ENCODE measurements at places on chromosomes 16 and 17. TPM values are rescaled to one million over a fixed set of nuclear protein-coding genes. Genes with fewer than 3 reads are reported as not detected.
A peak's percentile ranks its signal among the peaks of the same experiment; 100 is the strongest.

DNA sequence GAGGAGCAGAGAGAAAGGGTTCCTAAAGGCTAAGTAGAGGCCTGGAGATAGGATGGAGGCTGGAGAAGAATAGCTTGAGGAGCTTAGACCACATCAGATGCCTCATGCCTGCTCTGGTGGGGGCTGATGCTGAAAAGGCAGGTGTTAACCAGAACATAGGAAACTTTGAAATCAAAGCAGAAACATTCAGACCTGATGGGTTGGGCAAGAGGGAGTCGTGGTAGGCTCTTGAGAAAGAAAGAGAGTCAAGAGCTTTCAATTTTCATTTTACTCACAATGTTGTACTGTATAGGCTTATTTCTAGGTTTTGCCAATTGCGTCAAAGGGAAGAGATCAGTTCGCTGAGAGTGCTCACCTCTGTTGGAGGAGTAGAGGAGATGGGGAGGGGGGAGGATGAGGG is 406.6 kb upstream of the SALL1 start:
- no peak for DNase-seq

DNA sequence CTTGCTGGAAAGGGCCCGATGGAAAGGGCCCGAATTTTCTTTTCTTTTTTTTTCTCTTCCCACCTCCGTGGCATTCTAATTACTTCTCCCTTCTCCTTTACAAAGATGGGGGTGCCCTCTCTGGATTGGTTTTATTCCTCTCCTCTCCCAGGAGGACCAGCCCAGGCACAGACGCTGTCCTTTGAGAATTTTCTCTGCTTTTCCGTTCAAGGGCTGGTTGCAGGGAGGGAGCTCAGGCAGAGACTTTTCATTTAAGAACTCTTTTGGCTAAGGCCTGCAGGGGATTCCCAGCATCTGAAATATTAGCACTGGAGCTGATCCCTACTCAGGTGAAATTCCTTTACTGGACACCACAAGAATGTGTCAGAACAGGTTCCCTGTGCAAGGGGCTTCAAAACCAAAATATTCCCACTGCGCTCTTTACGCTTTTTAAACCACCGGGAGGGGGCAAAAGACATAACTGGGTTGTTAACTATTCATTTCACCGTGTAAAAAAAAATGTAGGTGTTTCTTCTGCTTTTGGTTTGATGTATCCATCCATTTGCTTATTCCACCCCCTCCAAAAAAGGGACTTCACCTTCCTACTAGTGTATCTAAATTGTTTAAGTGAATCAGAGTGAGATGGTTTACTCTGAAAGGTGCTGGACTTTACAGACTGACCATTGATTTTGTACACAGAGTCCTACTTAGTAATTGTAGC is 1.4 kb downstream of the NFAT5 start:
- no peak for DNase-seq

- DNase-seq, result peak; percentile 41
Measured at GRCh38 chr16:10098991-10099390, 83.2 kb downstream of the GRIN2A start.

GRCh38 chr16:61289141-61289540 is 747.1 kb downstream of the CDH8 start:
- no peak for DNase-seq

GRCh38 chr16:73792199-73793020 is 504.2 kb upstream of the PSMD7 start:
- no peak for DNase-seq

- DNase-seq, result peak; percentile 8
Measured at GRCh38 chr17:45386178-45386577, 46.5 kb downstream of the ARHGAP27 start.

DNA sequence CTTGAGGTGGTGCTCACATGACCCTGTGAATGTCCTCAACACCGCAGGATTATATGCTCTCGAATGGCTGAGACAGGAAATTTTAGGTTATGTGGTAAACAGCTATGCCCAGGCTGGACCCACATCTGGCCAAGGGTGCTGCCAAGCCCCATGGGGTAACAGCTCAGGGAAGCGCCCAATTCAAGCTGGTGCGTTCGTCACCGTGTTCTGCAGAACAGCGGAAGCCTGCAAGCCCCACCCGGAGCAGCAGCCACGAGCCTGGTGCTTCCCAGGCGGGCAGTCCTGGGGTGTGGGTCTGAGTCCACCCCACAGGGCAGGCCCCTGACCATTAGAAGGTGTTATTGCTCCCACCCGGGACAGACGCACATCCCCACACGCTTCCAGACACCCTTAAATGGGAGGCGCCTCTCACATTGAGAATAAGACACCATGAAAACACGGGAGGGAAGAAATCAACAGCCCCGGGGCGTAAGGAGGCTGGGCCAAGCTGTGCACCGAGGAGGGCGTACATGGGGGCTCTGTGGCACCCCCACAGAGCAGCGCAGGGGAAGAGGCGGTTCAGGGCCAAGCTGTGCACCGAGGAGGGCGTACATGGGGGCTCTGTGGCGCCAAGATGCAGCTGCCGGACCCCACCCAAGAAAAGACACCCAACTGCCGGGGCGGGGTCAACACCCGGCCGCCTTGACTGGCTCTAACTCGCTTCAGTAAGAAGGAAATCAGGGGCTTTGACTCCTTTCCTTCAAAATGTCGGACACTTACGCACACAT is 2.9 kb upstream of the CYBA start:
- no peak for DNase-seq

ABCA10 gene
- 0.64 TPM for total RNA-seq

DNA sequence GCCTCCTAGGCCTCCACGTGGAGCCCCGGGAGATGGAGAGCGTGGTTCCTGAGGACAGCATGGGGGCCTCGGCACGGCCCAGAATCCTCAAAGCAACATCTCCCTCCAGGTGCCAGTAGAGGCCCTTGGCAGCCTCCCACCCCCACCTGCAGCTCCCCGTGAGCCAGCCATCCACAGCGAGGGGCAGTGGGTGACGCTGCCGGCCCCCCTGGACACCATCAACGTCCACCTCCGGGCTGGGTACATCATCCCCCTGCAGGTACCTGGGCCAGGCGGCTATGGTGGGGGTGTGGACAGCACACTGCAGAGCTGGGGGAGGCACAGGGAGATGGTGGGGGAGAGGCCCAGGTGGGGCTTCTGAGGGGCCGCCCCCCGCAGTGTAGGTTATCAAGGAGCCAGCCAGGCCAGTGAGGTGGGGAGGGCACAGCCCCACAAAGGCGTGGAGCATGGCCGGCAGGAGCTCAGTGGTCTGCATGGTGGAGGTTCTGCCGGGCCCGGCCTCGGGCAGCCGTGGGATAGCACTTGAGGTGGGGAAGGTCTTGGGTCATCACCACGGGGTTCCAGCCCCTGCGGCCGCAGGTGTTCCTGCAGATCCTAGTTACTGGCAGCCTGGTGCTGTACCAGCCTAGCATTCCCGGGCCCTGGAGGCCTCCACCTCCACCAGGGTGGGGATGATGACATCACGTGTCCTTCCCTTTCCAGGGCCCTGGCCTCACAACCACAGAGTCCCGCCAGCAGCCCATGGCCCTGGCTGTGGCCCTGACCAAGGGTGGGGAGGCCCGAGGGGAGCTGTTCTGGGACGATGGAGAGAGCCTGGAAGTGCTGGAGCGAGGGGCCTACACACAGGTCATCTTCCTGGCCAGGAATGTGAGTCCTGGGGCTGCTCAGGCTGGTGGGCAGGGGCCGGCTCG is 16.4 kb downstream of the GAA start:
- DNase-seq, result no peak

DNA sequence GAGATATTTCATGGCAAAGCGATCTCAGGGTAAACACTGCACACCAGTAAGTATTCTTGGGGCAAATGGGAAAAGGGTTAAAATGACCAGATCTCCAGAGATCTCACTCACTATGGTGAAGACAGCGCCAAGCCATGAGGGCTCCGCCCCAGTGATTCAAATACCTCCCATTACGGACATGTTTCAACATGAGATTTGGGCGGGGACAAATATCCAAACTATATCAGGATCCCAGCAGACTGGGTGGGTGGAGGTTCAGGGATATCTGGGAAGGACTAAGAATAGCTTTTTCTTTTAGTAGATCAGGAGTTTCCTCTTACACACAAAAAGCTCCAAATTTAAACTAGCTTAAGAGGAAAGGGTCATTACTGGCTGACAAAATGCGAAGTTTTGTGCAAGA is 181.7 kb downstream of the WWOX start:
- DNase-seq, result no peak

GRCh38 chr17:55426851-55427586 is 5.4 kb upstream of the MMD start:
- peak; percentile 81 for DNase-seq

DNA sequence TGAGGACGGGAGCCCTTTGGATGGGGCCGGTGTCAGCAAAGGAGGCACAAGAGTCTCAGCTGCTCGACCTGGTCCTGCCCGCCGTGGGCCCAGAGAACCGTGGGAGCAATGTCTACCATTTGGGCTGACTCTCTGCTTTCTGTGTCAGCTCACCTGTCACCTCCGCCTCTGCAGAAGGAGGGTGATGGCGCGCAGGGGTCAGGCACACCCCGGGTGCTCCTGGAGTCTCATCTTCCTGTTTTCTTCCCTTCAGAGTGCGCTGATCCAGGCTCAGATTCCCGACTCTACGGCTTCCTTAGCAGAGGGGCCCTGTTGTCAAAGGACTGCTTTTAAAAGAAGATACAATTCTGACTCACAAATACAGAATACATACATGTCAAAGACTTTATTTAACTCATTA is 167.1 kb downstream of the BANP start:
- DNase-seq, result no peak

DNA sequence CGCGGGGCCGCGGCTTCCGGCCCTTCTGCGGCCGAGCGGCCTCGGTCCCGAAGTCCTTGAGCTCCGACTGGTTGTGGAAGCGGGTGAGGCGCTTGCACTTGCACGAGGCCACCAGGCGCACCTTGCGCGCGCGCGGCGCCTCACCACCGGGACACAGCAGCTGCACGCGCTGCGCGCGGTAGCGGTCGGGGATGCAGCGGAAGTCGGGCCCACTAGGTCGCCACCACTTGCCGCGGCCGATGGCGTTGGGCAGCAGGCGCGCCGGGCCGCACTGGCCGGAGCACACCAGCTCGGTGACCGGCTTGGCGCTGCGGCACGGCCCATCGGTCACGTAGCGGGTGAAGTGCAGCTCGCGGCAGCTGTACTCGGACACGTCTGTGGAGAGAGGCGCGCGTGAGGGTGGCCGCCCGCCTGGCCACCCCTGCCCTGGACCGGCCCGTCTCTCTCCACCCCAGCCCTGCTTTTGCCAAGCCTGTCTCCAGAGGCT is 3.2 kb downstream of the SOST start:
- DNase-seq, result peak; percentile 40

GRCh38 chr17:19744492-19744891 is 3.6 kb downstream of the ALDH3A1 start:
- no peak for DNase-seq

KRT24 gene
- total RNA-seq, result not detected

CD19 gene
- not detected for total RNA-seq

- peak; percentile 91 for DNase-seq
Measured at GRCh38 chr16:84718-85406, 6.8 kb downstream of the MPG start.

GRCh38 chr16:48537275-48537674 is 72.7 kb downstream of the N4BP1 start:
- no peak for DNase-seq

ZNF469 gene
- 9.7 TPM for total RNA-seq

TBX2 gene
- total RNA-seq, result 12.5 TPM

NGFR gene
- under 0.01 TPM for total RNA-seq

GRCh38 chr17:77318491-77319210 is 177.9 kb downstream of the SEC14L1 start:
- DNase-seq, result peak; percentile 70

DNA sequence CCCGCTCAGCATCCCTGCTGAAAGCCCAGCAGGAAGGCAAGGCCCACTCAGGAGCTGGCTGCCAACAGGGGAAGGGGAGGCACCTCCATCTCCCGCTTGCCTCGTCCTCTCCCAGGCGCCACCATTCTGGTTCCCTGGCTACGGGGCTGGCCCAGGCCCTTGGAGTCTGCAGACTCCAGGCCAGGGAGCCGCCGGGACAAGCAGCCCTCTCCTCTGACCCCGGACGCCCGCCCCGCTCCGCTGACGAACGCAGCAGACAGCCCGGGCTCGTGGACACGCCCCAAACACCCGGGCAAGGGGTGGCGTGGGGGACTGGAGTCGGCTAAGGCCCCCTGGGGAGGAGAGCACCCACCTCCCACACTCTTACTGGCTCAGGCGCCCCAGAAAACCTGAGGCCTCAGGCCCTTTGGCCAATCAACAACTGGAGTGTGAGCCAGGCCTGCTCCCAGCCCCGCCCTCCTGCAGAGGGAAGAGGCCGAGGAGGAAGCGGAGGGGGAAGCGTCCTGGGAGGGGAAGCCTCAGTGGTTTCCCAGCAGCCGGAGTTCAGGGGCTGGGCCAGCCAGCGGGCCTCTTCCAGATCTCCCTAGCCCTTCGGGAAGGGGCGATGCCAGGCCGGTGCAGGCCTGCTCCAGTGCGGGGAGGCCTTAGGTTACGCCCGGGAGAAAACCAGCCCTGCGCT is 4.2 kb downstream of the MNT start:
- DNase-seq, result peak; percentile 100

DNA sequence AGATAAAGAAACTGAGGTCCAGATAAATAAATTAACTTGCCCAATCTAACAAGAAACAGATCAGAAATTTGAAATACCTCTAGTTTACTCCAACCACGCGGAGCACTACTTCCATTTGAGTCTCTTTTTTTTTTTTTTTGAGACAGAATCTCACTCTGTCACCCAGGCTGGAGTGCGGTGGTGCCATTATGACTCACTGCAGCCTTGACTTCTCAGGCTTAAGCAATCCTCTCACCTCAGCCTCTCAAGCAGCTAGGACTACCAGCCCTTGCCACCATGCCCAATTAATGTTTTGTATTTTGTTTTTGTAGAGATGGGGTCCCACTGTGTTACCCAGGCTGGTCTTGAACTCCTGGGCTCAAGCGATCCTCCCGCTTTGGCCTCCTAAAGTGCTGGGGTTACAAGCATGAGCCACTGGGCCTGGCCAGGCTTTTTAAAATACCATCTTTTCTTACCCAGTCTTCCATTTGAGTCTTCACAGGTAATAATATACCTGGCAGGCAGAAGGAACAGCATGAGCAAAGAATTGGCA is 3.3 kb upstream of the NACA2 start:
- DNase-seq, result no peak

DNA sequence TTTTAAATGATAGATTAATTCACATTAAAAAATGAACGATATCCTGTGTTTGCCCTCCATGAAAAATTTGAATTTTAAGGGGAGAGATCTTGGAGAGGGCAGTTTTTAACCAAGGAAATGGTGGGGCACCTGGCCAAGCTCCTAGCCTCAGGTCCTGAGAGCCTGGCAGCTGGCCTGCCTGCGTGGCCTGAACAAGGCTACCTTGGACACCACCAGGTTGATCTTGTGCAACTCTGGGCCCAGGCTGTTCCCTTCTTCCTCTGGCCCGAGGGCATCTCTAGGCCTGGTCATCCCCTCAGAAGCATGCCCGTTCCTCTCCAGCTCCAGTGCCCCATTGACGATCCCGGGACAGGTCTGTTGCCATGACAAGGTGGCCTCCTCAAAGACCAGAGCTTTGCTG is 33.4 kb upstream of the LONP2 start:
- DNase-seq, result no peak

DNA sequence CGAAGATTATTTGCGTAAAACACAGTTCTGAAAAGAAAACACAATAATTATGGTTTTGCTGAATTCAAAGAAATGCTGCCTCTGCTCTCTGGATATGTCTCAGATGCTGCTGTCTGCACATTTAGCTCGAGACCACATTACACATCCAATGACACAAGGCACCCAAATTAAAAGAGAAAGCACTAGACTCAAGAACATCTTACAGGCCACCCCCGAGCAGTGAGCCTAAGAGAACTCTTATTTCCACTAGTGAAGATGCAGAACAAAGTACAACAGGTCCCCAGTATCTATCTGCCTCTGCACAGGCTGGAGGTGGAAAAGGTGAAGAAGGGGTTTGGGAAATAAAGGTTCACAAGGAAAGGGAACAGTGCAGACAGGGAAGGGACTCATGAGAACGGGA is 33.5 kb downstream of the GRB2 start:
- DNase-seq, result no peak

GRCh38 chr17:65198653-65199382 is 61.6 kb downstream of the RGS9 start:
- peak; percentile 75 for DNase-seq
